ENCODE measurements at places on chromosomes 12 and 14.

GRCh38 chr14:71354801-71355200, 447.5 kb downstream of the PCNX1 start:
- no peak for DNase-seq

- DNase-seq, result no peak
Observed at GRCh38 chr12:53677800-53678148, 1.9 kb upstream of the ATP5MC2 start.

DNA sequence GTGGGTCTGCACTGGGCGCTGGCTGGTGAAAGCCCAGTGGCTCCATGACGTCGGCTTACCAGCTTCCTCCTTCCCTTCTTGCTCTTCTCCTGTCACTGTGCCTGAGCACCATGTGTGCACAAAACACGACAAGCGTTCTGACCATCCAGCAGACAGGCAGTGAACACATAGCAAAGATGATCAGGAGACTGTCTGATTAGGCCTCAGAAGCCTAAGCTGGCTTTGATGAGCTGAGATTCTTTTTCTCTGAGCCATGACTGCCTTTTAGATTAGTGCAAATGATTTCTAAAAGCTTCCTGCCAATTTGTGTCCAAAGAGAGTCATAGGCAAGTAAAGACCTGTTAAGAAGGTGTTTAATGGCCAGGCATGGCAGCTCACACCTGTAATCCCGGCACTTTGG, 83.1 kb downstream of the AACS start:
- DNase-seq, result no peak

DNA sequence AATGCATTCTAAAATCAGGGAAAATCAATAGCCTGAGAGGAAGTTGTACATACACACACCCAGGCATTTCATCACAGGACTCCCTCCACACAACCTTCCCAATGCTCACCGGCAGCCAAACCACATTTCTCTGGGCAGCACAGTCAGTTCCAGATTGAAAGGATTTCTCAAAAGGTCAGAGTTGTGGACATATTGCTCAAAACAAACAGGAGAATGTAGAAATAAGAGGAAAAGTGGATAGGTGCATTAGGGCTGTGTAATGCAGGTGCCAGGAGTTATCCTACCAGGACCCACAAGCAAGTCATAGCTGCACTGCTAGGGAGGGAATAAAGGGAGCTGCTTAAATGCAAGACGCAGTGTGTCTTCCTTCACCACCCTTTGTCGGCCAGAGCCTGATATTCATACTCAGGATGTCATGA, 62.9 kb downstream of the GCH1 start:
- DNase-seq, result no peak

GRCh38 chr14:95255487-95255886, 64.2 kb downstream of the CLMN start:
- DNase-seq, result no peak

DNA sequence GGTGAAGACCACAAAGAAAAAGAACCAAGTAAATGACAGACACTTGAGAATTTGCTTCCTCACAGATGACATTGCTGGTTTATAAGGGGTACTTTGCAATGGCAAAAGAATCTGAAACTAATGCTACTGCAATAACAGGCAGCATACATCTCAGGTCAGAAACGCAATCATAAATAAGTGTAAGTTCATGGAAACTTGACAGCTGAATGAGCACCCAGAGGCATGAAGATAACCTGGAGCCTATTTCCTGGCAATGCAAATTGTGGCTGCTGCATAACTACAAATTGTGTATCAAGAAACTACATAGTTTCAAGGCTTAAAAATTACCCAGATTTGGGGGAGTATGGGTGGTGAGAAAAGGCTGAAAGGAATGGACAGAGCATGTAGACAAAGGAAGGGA, 8.5 kb upstream of the MYO1A start:
- no peak for DNase-seq

- no peak for DNase-seq
Observed at GRCh38 chr12:7884689-7885088, 12.0 kb upstream of the SLC2A14 start.

DNA sequence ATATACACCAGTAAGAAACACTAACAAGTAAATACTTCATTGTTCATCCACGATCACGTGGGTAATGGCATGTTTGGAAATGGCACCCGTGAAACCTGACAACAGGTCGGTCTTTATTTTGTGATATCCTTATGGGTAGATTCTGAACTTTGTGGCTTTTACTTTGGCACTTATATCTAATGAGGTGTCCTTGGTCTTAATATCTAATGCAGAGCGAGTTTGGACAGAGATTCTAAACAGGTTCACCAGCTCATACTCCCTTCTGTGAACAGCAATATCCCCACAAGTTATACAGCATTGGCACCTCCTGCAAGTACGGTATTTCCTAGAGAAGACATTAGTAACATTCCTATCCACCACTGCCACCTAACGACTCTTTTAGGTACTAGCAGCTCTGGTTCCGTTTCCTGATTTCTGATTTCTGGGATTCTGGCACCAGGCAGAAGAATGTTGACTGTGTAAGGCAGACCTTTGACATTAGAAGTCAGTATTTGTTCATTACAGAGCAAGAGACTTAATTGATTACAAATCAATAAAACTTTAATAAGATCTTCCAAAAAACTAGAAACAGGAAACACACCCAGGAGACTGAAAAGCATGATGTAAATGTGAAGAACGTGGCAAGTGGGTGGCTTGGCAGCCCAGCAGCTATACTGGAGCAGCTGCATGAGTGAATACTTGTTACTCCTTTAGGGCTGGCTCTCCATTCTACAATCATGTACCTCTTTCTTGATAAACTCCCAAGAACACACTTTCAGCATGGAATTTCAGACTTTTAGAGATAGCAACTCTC, 2.5 kb downstream of the ANG start:
- DNase-seq, result no peak

DNA sequence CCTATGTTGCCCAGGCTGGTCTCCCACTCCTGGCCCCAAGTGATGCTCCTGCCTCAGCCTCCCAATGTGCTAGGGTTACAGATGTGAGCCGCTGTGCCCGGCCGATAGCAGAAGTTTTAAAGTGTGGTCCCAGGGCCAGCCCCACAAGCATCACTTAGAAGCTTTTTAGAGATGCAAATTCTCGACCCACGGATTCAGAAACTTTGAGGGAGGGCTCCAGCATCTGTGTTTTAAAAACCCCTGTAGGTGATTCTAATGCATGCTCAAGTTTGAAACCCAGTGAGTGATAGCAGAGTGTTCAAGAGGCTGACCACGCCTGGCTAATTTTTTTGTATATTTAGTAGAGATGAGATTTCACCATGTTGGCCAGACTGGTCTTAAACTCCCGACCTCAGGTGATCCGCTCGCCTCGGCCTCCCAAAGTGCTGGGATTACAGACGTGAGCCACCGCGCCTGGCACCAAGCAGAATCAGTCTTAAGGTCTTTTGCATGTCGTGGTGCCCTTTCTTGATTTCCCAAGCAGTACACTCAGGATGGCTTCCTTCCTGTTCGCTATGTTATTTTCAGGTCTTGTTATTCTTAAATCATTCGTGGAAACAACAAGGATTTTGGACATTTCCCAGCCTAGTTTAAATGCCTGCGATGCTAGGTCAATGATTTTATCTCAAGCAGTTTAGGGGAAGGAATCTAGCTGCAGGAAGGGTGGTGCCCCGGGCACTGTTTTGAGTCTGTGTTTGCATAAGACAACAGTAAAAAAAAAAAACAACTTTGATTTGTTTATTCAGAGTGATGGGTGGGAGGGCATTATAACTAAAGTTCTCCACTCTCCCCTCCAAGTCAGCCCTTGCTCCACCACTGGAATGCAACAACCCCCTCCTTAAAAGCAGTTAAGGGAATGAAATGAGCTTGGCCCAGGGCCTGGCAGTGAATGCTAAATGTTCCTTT, 9.2 kb upstream of the RILPL2 start:
- no peak for DNase-seq

DNA sequence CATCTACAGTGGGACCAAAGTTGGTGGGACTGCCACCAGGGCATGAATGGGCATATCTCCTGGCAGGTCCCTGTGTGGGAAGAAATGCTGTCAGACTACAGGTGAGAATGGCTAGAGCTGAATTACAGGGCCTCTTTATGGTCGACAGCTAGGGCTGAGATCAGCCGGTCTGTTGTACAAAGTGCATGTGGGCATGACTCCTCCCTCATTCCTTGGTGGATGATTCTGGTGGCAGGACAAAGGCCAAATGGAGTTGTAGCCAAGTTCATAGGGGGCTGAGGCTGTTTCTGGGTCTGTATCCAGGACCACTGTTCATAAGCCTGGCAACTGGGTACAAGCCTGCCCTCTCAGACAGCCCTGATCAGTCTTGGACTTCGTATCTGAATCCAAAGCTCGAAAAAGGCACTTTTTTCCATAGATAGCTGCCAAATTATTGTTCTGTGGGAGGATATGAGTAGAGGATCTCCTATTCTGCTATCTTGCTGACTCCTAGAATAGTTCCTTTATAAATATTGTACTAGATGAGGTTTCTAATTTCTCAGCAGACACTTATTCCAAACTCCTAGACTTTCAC, 460.8 kb downstream of the TMEM117 start:
- DNase-seq, result no peak

DNA sequence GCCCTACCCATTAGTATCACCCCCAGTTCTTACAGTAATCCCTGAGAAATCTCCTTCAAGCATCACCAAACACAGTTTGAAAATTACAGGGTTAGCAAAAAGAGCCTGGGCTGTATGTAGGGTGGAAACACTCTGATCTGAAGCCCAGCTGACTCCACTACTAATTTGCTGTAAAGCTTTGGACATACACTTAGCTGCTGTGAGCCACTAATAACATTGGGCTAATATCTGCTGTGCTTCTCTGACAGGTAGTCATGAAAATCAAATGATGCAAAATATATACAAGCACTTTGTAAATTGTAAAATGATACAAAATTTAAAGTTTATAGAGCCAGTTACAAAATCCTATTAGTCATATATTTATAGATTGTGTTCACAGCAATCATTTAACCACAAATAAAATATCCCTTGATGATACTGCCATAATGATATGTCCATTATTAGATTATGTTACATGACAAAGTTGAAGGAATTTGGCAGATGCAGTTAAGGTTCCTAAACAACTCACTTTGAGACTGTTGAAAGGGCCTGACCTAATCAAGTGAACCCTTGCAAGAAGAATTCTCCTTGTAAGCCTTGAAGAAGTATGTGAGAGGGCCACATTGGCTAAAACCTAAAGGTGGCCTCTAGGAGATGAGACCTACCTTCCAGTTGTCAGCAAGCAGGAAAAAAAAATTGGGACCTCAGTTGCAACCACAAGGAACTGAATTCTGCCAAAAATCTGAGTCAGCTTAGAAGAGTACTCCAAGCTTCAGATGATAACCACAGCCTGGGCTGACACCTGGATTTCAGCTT, 19.0 kb downstream of the TWF1 start:
- no peak for DNase-seq

DNA sequence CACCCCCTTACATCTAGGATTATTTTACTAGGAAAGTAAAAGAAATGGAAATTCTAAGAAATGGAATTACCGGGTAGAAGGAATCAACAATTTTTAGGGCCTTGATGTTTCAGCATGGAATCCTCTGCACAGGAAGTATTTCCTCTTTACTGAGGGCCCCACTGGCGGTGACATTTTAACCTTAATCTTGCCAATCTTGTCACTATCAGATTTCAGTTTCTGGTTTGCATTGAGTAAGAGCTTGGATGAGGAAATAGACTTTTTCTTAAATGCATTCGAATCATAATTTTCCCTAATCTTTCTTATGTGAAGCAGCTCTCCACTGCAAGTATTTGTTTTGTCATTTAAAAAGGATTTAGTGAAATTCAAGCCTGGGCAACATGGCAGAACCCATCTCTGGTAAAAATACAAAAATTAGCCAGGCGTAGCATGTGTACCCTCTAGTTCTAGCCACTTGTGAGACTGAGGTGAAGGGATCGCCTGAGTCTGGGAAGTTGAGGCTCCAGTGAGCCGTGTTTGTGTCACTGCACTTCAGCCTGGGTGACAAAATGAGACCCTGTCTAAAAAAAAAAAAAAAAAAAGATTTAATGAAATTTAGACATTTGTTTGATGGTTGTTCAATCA, 40.7 kb downstream of the TPCN1 start:
- no peak for DNase-seq

DNA sequence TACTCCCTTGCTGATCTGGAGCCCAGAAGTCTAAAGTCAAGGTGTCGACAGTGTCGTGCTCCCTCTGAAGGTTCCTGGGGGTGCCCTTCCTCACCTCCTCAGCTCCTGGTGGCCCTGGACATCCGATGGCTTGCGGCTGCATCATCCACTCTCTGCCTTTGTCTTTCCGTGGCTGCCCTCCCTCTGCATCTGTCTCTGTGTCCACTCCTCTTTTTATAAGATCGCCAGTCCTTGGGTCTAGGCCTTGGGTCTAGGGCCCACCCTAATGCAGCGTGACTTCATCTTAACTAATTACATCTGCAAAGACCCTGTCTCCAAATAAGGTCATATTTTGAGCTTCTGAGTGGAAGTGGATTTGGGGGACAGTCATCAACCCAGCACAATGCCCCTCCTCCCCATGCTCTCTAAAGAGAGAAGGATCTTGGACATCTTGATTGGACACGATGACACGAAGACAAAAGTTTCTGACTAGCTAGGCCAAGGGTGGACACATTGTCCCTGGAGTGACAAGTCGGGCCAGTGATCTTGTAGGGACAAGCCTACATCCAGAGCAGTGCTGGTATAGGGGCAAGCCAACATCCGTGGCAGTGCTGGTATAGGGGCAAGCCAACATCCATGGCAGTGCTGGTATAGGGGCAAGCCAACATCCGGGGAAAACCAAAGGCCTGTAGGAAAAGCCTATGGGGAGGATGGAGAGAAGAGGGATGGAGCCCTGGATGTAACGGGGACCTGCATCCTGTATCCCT, 93.9 kb upstream of the DIO3 start:
- DNase-seq, result no peak
